Left renal cortex interstitium (tissue), 4 donors: ENCODE measurements at places on chromosomes 16 and 17. TPM values are rescaled to one million over a fixed set of nuclear protein-coding genes. Genes with fewer than 3 reads are reported as not detected.

SECTM1 gene
- 1.3 TPM for polyA plus RNA-seq

PRSS21 gene
- not detected for polyA plus RNA-seq

TM4SF5 gene
- polyA plus RNA-seq: 1.5 TPM

CES1 gene
- 0.51 TPM for polyA plus RNA-seq

COPZ2 gene
- 24.0 TPM for polyA plus RNA-seq

CDH8 gene
- 3.5 TPM for polyA plus RNA-seq
